Astrocyte of the hippocampus (primary cell): ENCODE measurements at places on chromosomes 2 and 18.
A peak's percentile ranks its signal among the peaks of the same experiment; 100 is the strongest.

DNA sequence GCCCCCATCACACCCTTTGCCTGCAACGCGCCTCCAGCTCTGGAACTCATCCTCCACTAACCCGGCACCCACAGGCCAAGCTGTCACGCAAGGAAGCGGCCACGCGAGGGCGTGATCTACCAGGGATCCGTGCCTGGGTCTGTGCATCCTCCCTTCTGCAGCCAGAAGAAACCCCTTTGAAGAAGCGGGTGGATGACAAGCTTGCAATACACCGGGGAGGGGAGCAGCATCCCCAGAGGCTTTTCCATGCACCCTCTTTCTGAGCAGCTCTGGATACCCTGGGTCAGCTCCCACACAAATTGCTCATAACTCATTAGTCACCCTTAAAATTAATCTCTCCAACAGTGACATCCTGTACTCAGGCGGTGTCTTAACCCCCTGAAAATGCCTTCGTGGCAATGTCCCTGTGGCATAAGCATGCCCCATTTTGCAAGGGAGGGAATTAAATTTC is 47.6 kb downstream of the PDCL3 start:
- DNase-seq: peak; percentile 80

GRCh38 chr18:9743200-9744016 is 35.3 kb downstream of the RAB31 start:
- DNase-seq: peak; percentile 94

GRCh38 chr2:238846628-238847418 is 1.1 kb upstream of the TWIST2 start:
- DNase-seq: peak; percentile 35

- DNase-seq: no peak
Observed at GRCh38 chr18:49632588-49632987, 70.7 kb downstream of the LIPG start.

- DNase-seq: no peak
Observed at GRCh38 chr2:51324051-51324450, 292.1 kb upstream of the NRXN1 start.

DNA sequence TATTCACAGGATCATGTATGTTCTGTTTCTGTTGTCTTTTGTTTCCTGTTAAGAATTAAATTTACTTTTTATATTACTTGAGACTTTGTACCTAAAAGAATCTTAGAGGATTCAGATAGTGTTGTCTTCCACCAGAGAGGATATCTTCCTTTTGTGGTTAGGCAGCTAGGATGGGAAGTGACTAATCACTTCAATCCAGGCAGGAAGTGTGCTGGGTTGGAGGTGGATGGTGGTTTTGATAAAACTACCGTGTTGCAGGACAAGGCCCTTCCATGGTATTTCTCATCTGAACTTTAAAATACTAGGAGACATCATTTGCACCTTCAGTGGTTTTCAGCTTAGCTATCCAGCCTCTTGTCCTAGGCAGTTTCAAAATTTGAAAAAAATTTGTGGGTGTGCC is 728.6 kb upstream of the CDH2 start:
- peak; percentile 9 for DNase-seq

GRCh38 chr2:142642650-142643049 is 234.8 kb upstream of the KYNU start:
- no peak for DNase-seq

- DNase-seq: peak; percentile 34
Observed at GRCh38 chr18:28013066-28013465, 163.9 kb downstream of the CDH2 start.

DNA sequence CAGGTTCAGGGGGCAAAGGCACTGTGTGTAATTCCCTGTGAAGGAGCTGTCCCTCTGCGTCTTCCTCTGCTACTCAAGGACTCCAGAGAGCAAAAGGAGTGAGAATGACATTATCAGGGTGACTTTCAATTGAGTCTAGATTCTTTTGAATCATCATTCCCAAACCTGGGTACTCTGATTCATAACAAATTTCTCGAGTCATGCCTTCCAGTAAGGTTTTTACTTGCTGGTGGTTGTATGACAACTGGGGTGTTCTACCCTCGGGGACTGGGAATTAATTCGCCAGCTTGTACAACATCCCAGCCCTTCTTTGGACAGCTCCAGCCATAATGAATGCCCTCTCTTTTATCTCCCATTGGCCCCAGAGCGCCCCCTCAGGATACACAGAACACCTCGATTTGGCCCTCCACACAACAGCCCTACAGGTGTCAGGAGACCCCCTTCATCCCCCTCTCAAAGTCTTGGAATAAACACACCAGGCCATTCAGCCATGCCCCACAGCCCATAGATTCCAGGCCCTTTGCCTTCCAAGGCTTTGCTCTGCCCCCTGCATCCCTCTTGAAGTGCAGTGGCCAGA is 254.5 kb downstream of the KLHL29 start:
- DNase-seq: no peak

GRCh38 chr2:177489719-177490301 is 97.2 kb downstream of the AGPS start:
- DNase-seq: peak; percentile 60

DNA sequence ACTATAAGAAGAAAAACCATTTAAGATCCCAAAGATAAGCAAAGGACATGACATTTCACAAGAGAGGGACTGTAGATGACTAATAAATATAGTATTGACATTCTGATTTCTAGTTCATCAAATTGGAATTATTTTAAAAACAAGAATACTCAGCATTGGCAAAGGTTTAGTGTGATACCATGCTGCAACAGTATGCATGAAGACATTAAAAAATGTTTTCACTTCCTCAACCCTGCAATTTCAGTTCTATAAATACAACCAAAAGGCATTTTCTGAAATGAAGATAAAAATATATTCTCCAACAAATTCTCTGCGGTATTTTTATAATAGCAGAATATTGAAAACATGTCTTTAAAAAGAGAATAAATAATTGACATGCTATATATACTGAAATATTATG is 2.1 kb downstream of the C2orf81 start:
- DNase-seq: no peak

GRCh38 chr2:150526827-150527226 is 39.4 kb upstream of the RND3 start:
- peak; percentile 90 for DNase-seq
